ENCODE measurements at places on chromosomes 16 and 17. TPM values are rescaled to one million over a fixed set of nuclear protein-coding genes. Genes with fewer than 3 reads are reported as not detected.

The CRYBA1 gene
- total RNA-seq: not detected

The ADAD2 gene
- not detected for total RNA-seq

The KRTAP9-4 gene
- not detected for total RNA-seq

The CLEC18A gene
- total RNA-seq: 0.39 TPM

The CTF1 gene
- 7.5 TPM for total RNA-seq

The IKZF3 gene
- 0.43 TPM for total RNA-seq

The TEKT5 gene
- not detected for total RNA-seq

The ITGB3 gene
- total RNA-seq: 3.7 TPM

The MSLN gene
- 139 TPM for total RNA-seq

The SDR42E2 gene
- total RNA-seq: not detected

The TSNAXIP1 gene
- total RNA-seq: 0.11 TPM

The CD19 gene
- total RNA-seq: not detected

The RAC3 gene
- 19.3 TPM for total RNA-seq

The KRT40 gene
- total RNA-seq: not detected

The CTRB1 gene
- total RNA-seq: not detected

The NPIPA8 gene
- 0.79 TPM for total RNA-seq

The KRTAP4-5 gene
- not detected for total RNA-seq

The JPT2 gene
- 98.6 TPM for total RNA-seq

The MPP3 gene
- 11.4 TPM for total RNA-seq

The KRT24 gene
- total RNA-seq: 573 TPM

The CACNA1G gene
- total RNA-seq: not detected

The KRTAP3-1 gene
- total RNA-seq: not detected

The CRYM gene
- total RNA-seq: not detected

The CDH1 gene
- total RNA-seq: 4.3 TPM

The KRT15 gene
- total RNA-seq: 1.7 TPM

The TCAP gene
- total RNA-seq: 2.0 TPM

The TP53TG3B gene
- not detected for total RNA-seq

The OTOP2 gene
- total RNA-seq: not detected

Data from placental epithelial cell (primary cell).